ENCODE measurements at places on chromosomes 16 and 17.

- DNase-seq = no peak
Observed at GRCh38 chr17:30821871-30822723, 2.4 kb downstream of the CRLF3 start.

GRCh38 chr16:6206080-6206479 lies 1108.5 kb upstream of the EEF2KMT start:
- no peak for DNase-seq

DNA sequence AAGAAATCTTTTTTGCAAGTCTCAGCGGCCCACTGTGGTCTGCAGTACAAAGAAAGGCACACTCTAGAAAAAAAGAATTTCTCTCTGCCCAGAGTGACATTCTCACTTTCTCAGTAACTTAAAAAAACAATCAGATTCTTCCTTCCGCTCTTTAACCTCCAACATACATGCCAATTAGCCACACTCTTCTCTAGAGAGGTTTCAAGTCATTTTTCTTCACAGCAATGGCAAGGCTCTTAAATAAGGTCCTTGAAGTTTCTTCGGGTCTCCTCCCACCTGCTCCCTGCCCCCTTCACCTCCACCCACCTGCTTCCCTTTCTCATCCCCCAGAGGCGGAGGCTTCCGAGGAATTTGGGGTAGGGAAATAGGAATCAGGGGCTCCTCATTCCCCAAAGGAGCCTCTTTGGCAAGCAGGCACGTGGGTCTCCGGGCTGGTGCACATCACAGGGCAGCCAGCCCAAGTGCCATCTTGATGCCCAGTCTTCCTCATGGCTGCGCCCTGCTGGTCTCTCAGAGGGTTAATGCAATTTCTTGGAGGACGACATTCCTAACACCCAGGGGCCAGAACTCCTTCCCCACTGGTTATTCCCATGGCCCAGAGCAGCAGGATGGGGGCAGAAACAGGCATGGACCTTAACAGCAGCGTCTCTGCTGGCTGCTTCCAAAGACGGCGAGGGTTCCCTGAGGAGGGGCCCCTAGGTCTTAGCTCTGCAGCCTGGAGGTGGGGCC lies 855 bp upstream of the MEOX1 start:
- no peak for DNase-seq

DNA sequence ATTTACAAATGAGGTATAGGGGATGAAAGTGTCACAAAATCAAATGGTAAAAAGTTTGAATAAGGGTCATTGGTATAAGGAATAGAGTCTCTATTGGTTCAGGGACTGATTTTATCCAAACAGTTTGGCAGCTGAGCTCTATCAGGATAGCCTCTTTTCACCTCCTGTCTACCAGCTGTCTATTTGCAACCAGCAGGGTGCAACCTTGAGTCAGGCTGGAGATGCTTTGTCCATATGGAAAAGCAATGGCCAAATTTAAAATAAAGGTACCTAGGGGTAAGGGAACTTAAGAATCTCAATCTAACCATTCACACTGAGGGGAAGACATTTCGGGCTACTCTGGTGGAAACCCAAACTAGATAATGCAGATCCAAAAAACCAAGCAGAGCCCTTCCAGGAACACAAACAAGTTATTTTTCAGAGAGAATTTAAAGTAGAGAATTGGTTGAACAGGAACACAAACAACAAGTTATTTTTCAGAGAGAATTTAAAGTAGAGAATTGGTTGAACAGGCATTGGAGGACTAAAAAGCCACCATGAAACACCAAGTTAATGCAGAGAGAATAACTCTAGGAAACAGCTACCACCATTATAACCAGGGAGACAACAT lies 12.6 kb upstream of the CA10 start:
- no peak for DNase-seq

- DNase-seq = no peak
Observed at GRCh38 chr16:5058476-5058875, 7.3 kb downstream of the C16orf89 start.

GRCh38 chr17:35895636-35896587 lies 15.8 kb upstream of the CCL5 start:
- DNase-seq = peak; percentile 38

DNA sequence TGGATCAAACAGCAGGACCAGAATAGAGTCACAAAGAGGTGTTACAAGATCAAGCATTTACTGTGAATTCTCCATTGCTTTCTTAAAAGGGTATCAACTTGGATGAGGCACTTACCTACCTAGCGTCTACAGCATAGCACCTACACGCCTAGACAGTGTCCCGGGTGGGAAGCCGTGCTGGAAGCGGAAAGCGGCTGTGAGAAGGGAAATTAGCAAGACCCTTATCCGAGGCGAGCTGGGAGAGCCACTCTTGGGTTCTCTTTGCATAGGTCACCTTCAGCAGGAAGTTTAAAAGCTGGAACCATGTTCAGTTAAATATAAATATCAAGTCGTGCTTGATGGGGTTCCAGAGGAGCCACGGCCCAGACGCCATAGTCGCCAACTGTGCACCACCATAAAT lies 46.3 kb downstream of the TRARG1 start:
- DNase-seq = no peak

DNA sequence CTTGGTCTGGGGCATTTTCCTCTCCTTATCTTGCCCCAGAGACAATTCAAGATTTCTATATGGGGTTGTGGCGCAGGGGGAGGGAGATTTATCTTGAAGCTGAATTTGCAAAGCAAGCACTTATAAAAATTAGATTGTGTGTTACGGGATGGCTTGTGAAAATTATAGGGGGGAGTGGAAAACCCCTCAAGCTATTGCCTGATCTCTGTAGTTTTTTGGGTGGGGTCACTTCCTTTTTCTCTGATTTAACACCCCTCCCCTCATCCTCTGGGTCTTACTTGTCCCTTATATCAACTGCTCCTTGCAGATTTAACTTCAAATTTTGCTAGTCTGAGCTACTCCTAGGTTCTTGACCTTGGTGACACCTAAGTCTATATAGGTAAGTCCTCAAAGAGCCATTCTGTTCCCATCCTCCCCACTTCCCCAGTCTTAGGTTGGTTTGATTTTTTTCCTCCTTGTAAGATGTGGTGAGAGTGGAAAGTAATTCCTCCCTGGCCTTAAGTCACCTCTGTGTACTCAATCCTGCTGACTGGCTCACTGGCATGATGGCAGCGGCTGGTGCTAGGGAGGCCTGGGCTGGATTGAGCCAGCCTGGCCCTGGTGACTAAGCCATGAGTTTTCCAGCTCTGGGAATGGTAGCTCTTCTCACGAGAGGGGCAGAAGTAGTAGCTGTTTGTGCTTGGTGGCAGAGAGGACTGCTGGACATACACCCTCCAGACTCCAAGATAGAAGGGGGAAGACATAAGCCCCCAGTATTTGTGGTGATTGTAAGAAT lies 2.3 kb downstream of the ARL4D start:
- DNase-seq = no peak

DNA sequence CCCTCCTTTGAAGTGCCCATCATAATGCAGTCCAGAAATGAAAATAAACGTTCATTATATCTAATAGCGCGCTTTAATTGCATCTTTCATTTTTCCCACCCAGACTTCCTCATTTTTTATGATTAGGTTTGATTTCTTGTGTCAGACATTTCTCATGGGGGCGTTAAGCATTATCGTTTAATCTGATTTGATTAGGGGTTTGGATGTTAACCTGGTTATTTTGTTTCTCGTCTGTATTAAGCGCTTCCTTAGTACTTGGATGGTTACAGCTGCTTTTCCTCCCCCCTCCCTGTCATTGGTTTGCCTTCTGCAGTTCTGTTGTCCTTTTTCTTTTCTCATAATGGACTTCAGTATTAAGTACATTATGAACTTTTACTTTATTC lies 540 bp downstream of the MFSD11 start:
- DNase-seq = no peak

GRCh38 chr17:45200701-45201100 lies 21.0 kb upstream of the FMNL1 start:
- no peak for DNase-seq

DNA sequence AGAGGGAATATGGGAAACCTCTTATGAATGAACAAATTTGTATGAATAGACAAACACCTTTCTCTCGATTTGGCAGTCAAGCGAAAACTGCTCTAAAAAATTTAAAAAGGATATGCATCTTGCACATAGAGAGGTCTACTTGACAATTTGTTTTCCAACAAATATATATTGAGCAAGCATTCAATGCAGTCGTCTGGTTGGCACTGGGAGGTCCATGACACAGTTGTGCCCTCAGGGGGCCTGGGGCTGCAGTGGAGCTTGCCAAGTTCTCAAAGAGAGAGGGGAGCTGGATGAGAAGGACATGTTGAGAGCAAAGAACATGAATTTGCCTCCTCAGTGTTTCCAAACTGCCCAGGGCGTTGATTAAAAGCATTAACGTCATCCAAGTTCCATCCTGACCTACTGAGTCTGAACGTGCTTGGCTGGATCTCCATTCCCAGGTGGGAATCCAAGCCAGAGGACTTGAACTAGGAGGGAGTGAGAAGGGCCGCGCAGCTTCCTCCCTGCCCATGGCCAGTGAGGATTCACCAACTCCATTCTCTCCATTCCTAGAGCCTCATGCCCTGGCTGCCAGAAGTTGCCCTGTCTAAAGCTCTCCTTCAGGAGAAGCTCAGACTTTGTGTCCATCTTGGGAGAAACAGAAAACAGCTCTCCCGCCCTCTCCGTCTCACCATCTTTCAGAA lies 24.5 kb downstream of the TBX2 start:
- no peak for DNase-seq

GRCh38 chr16:19884611-19885450 lies at the start of gene GPRC5B:
Gene GPRC5B (minus strand): TSS chr16:19884848. CDS start chr16:19872845, 12,003 bp downstream.
- DNase-seq = peak; percentile 33

GRCh38 chr17:16916557-16916920 lies 55.4 kb downstream of the TNFRSF13B start:
- no peak for DNase-seq

DNA sequence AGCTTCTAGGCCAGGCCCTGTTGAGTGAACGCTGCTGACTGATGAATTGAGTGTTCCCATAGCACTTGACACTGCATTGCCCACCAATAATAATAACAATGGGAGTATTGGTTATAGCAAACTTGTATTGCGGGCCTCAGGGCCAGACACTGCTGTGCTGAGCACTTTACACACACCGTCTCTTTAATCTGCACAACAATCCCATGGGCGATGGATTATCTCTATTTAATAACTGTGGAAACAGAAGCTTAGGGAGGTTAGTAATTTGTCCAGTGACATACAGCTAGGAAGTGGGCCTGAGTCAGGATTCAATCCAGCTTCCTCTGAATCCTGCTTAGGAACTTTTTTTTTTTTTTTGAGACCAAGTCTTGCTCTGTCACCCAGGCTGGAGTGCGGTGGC lies 11.2 kb downstream of the ARHGAP23 start:
- DNase-seq = no peak

DNA sequence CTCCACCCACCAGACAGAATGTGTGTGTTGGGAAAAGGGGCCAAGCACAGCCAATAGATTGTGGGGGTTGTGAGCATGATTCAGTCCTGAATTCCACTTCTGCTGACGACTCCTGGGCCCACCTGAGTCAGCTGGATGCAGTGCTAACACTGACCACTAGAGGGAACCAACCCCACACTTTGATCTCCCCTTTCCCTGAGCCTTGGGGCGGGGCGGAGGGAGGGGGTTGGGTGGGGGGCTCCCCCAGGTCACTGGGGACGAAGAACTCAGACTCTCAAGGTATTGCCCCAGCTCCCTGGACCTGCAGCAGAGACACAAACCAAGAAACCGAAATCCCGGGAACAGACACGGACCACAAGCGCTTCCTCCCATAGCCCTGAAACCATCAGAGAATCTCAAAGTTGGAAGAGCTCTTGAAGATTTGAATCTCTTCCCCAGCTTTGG lies 621 bp upstream of the CSHL1 start:
- peak; percentile 36 for DNase-seq

GRCh38 chr17:622356-622755 lies 92.3 kb downstream of the VPS53 start:
- no peak for DNase-seq

GRCh38 chr17:50184611-50185398 lies 16.6 kb downstream of the COL1A1 start:
- DNase-seq = no peak

GRCh38 chr16:8720080-8720966 lies 45.9 kb downstream of the ABAT start:
- DNase-seq = no peak

- DNase-seq = no peak
Observed at GRCh38 chr16:31087481-31087880, 1.3 kb downstream of the PRSS53 start.

- DNase-seq = no peak
Observed at GRCh38 chr17:6352801-6353560, 81.9 kb downstream of the AIPL1 start.

GRCh38 chr17:30228011-30228410 lies 7.5 kb downstream of the SLC6A4 start:
- DNase-seq = no peak

DNA sequence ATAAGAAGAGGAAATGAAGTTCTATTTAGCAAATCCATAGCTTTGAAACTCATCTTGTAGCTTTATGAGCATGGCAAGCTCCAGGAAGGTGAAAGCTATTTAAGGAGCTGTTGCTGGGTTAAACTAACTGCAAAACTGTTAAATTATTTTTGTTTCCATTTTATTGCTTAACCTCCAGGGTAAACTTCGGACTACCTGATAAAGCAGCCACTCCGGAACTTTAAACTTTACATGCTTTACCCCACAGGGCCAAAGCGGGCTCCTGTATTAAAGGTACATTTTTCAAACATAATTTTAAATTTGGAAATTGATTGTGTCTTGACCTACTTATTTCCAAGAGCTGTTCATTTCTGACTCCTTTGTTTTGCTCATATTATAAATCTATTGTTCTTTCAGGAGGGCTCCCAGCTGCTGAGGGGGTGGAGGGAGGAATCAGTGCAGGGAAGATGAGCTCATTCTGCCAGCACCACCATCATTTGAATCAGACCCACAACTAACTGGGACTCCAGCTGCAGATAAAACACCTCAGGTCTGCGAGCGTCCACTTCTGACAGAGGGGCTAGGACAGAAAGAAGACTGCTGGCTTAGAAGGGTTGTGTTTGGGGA lies 157.9 kb downstream of the IRX3 start:
- no peak for DNase-seq

DNA sequence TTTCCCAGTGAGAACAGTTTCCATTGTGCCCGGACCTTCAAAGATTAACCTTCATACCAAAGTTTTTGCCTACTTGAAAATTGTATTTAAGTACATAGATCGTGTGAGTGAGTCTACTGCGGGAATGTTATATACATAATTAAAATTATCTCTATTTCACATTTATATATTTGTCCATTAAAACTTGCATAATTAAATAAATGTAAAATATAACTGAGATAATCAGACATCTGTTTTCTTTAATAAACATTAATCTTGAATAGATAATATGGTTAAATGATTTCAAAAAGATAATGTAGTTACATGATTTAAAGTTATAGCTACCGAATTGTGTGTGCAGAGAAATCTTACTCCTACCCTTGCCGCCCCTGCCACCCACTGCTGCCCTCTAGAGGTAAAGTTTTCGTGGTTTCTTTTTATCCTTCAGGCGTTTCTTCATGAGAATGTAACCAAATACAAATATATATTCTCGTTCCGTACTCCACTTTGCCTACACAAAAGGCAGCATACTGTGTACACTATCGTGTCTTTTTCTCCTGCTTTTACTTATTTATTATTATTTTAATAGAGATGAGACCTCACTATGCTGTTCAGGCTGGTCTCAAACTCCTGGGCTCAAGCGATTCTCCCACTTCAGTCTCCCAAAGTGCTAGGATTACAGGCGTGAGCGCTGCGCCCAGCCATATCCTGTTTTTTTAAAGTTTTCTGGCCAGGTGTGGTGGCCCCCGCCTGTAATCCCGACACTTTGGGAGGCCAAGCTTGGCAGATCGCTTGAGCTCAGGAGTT lies 35.6 kb downstream of the RPA1 start:
- DNase-seq = no peak
